ENCODE measurements at places on chromosomes 2 and 18.

GRCh38 chr2:221844212-221845020 is 272.3 kb upstream of the EPHA4 start:
- DNase-seq, result no peak

DNA sequence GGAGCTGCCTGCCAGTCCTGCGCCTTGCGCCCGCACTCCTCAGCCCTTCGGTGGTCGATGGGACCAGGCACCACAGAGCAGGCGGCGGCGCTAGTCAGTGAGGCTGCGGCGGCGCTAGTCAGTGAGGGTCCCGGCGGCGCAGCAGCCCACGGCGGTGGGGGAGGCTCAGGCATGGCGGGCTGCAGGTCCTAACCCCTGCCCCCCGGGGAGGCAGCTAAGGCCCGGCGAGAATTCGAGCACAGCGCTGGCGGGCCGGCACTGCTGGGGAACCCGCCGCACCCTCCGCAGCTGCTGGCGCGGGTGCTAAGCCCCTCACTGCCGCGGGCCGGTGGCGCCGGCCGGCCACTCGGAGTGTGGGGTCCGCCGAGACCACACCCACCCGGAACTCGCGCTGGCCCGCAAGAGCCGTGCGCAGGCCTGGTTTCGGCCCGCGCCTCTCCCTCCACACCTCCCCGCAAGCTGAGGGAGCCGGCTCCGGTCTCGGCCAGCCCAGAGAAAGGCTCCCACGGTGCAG is 867.4 kb downstream of the DSC3 start:
- no peak for DNase-seq

- no peak for DNase-seq
Observed at GRCh38 chr2:238502956-238503791, 76.4 kb downstream of the ASB1 start.

DNA sequence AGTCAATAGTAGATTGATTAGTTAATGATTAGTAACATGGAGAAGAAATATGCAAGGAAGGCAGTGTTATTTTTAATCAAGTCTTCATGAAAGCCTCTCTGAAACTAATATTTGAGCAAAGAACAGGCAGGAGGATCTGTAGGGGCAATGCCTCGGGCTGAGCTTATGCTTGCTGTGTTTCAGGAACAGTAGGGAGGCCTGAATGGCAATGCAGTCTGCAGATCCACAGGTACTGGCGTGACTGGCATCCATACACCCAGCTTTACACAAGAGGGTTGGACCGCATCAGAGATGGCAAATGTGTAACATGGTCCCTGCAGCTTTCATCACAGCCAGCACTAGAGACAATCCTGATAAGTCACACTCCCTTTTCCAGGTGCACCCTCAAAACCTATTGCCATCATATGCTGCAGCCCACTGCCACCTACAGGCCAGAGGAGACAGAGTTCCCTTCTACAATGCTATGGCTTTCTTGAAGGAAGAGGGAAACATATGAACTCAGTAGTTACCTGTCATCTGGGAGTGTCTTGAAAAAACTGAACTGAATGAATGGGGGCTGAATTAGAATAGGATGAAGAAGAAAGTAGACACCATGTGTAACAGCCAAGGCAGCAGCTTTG is 582.4 kb upstream of the RAB6C start:
- DNase-seq, result peak; percentile 5

- no peak for DNase-seq
Observed at GRCh38 chr2:64470766-64471295, 16.9 kb downstream of the LGALSL start.

DNA sequence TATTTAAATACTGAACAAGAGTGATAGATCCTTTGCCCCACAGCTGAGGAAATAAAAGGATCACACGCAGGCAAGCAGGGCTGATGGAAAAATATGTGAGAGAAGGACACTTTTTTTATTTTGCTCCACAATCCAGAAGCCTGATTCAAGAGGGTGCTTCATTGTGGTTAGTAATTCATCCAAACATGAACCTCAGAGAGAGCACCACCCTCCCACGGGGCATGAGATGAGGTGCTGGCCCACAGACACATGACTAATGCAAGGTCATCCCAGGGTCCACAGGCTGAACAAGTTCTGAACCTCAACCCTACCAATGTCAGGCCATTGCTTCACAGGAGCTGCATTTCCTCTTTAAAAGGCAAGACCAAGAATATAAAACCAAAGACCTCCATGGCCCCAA is 239.6 kb downstream of the MREG start:
- peak; percentile 93 for DNase-seq

GRCh38 chr2:239267288-239267951 is 133.4 kb downstream of the HDAC4 start:
- DNase-seq, result peak; percentile 94

- DNase-seq, result peak; percentile 38
Observed at GRCh38 chr2:7014174-7014640, 97.0 kb downstream of the RNF144A start.

DNA sequence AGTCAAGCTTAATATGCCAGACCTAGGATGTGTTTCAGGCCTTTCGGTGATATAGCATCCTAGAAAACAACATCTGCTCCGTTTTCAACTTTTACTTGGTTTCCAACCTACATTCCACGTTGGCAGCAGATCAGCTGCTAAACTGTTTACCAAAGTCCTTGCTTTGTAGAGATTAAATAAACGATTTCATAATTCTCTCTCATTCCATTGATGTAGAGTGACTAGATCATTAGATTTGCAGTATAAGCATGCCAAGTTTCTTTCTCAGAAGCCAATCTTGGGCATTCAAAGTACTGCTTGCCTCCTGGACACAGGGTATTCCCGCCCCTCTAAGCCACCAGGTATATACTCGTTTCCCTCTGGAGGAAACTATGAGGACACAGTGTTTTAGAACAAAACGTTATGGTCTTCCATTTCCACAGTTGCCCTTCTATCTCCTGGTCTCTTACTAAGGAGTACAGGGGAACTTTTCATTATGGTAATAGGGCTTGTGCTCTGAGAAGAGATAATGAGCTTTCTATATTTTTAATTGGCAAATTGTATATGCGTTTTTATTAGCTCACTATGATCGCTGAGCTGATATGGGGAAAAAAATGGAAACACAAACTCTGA is 10.5 kb upstream of the INSIG2 start:
- DNase-seq, result no peak

- peak; percentile 2 for DNase-seq
Observed at GRCh38 chr2:143426296-143426695, 297.1 kb downstream of the ARHGAP15 start.

GRCh38 chr2:69191634-69192033 is 178.7 kb downstream of the ANTXR1 start:
- DNase-seq, result no peak

DNA sequence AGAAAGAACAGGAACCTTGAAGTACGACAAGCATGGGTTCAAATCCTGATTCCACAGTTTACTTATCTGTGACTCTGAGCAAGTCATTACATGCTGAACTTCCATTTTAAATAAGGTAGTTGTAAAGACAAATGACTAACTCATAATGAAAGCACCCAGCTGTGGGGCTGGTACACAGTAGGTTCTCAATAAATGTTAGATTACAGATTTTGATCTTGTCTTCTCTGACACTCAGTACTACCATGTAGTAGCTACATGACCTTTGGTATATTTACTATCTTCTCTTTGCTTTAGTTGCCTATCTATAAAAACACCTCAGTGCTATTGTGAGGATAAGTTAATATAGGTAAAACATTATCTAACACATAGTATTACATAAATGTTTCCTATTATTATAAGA is 3.2 kb downstream of the TRAK2 start:
- DNase-seq, result no peak

GRCh38 chr2:84173041-84173440 is 286.0 kb downstream of the SUCLG1 start:
- DNase-seq, result no peak

- no peak for DNase-seq
Observed at GRCh38 chr2:240400371-240401161, 34.9 kb upstream of the GPC1 start.

- DNase-seq, result no peak
Observed at GRCh38 chr18:23982155-23983079, 32.1 kb upstream of the TTC39C start.

DNA sequence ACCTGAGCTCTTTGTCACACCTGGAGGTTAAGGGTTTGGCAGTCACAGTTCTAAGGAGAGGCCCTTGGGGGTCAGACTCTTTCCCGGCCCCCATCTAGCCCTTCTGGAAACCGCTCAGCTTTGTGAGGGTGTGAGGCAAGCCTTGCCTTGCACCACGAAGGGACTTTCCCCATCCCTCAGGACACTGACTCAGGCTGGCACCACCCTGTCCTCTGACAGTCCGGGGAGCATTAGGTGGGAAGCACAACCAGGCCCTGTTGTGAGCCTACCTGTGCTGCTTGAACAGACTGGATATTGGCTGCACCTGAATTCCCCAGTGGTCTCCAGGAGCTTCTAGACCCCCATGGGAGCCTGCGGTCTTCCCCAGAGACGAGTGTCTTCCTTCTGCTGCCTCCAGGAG is 47.0 kb upstream of the GBX2 start:
- no peak for DNase-seq

DNA sequence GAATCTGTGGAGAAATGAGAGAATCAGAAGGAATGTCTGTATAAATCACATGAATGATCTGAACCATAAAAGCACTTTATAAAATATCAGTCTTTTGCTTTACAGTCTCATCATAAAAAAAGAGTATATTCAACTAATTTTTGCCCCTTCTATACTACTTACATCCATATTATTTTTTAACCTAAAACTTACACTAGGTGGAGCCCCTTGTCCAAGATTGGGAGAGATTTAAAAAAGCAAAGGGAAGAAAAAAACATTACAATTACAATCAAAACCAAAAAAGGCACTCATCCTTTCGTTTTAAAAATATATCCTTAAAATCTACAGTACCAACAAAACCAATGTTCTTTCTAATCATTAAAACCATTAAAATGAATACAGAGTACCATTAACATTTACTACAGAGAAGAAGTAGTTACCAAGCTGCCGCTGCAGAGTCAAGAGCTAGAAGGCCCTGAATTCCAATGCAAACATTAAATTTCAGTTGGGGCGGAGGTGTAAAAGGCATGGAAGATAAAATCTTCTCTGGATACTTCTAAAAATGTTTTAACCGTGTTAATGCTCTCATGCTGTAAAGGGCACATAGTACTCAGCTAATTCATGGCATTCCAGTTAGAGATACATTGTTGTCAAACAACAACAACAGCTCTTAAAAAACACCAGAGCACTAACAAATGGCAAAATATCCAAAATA is 56.7 kb upstream of the EPB41L3 start:
- no peak for DNase-seq

- DNase-seq, result no peak
Observed at GRCh38 chr2:75894170-75894569, 183.5 kb upstream of the GCFC2 start.

DNA sequence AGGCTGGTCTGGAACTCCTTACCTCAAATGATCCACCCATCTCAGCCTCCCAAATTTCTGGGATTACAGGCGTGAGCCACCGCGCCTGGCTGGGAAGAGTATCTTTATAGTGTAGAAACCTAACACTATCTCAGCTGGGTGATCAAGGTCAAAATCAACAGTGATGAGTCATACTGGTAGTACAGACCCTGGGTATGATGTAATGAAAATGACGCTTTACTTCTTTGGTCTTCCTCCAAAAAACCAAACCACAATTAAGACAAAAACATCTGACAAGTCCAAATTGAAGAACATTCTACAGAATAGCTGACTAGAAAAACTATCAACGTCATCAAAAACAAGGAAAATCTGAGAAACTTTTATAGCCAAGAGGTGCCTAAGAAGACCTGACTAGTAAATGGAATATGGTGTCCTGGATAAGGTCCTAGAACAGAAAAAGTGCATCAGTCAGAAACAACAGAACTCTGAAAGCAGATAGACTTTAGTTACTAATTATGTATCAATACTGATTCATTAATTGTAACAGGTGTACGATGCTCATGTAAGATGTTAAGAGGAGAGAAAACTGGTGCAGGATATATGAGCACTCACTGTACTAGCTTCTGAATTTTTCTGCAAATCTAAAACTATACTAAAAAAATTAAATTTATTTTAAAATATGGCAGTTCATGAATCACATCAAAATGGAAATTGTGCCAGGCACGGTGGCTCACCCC is 25.4 kb downstream of the PDCL3 start:
- peak; percentile 40 for DNase-seq

- DNase-seq, result peak; percentile 69
Observed at GRCh38 chr2:88036182-88036581, 19.4 kb downstream of the KRCC1 start.

- DNase-seq, result no peak
Observed at GRCh38 chr2:15678346-15678745, 86.7 kb downstream of the DDX1 start.

GRCh38 chr18:10403708-10404107 is 50.7 kb upstream of the APCDD1 start:
- no peak for DNase-seq

- no peak for DNase-seq
Observed at GRCh38 chr2:68769586-68770270, 35.1 kb downstream of the ARHGAP25 start.

- no peak for DNase-seq
Observed at GRCh38 chr2:119852214-119852613, 92.5 kb downstream of the PTPN4 start.

GRCh38 chr2:29325544-29325943 is 210.3 kb downstream of the CLIP4 start:
- DNase-seq, result no peak

- peak; percentile 48 for DNase-seq
Observed at GRCh38 chr2:201880579-201880978, 74.2 kb downstream of the CDK15 start.

- DNase-seq, result no peak
Observed at GRCh38 chr2:60411295-60411694, 142.2 kb downstream of the BCL11A start.

DNA sequence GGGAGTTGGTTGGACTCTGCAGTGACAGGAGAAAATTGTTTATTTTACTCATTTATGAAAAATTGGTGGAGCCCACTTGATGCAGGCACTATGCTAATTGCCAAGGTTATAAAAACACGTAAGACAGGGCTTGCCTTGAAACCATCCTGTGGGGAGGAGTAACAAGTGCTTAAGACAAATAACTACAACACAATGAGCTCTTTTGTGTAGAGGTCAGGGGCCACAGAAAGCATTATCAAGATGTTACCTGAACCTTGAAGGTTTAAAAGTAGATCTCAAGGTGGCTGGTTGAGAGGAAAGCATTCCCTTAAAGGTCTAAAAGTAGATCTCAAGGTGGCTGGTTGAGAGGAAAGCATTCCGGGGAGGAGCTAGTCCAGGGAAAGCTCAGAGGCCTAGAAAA is 381.8 kb upstream of the POU3F3 start:
- DNase-seq, result no peak

Data from suppressor macrophage (primary cell).